ENCODE measurements at places on chromosomes 7 and 10.

DNA sequence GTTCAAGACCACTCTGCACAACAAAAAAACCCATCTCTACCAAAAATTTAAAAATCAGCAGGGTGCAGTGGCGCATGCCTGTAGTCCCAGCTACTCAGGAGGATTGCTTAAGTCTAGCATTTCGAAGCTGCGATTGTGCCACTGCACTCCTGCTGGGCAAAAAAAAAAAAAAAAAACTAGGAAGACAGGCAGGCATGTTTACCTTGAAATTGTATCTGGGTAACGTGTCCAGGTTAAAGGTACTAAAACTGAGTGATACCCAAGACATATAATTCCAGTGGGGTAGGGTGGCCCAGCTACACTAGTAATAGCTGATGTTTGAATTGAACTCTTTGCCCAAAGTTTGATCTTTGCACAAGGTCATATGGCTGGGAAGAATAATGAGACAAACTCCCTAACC lies 16.2 kb downstream of the GHITM start:
- no peak for DNase-seq

DNA sequence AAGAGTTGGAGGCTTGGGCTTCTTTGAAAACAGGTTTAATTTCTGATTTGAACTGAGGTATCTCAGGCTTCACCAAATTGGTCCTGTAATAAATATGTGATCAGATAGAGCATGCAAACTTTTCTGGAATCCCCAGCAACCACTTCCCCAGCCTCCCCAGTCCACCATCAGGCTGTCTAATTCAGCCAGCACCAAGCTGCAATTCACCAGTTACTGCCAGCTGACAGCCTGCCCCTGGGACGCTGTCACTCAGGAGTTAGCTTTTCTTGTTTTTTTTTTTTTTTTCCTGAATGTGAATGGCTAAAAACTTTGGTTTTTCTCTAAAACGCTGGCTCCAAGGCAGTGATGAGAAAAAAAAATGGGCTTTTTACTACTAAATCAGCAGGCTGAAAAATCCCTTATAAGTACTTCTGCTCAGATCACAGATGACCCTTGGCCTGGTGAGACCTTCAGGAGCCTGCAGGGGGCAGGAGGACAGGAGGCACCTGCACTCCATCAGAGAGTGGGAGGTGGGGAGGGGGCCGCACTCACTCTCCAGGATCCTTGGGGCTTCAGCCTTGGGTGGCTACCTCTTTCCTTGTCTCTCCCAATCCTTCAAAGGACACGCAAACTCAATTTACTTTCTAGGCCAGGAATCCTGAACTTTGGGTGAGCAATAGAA lies 349.4 kb downstream of the GATA3 start:
- DNase-seq: peak; percentile 13

GRCh38 chr7:44196450-44196872 lies 4.3 kb upstream of the YKT6 start:
- DNase-seq: peak; percentile 29

GRCh38 chr7:87426160-87426559 lies 49.3 kb downstream of the ABCB4 start:
- DNase-seq: no peak

DNA sequence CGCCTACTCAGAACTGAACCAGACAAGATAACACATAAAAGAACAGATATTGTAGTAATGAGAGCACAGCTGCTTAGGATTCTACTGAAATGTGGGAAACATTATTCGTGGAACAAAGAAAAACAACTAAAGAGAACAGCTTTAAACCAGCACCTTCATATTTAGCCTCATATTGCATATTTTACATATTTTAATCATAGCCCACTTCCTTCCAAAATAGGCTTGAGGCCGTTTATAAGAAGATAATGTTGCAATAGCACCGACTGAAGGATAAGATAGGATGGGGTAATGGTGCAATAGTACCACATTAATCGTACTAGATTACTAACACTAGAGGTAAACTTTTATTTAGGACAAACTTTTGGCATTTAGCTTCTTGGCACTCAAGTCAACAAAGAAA lies 71.3 kb downstream of the KCND2 start:
- no peak for DNase-seq

DNA sequence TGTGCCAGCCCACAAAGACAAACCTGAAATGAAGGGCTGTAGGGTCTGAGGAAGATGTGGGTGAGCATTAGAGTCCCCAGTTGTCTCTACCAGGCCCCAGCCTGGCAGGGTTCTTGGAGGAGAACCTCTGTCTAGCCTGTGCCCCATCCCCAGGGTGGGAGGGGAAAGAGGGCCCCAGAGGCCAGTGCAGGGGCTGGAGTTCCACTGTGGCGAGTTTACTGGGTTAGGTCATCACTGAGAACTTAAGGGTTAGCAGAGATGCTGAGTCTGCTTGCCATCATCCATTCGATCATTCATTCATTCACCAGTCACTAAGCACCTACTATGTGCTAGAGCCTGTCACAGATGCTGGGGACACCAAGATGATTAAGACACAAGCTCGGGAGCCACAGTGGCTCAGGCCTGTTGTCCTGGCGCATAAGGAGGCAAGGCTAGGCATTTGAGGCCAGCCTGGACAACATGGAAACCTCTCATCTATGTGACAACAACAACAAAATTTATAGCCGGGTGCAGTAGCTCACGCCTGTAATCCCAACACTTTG lies 2.6 kb downstream of the ANKRD2 start:
- no peak for DNase-seq

- DNase-seq: no peak
Measured at GRCh38 chr10:1159131-1160061, 103.2 kb downstream of the WDR37 start.

GRCh38 chr7:13286916-13287315 lies 599.5 kb downstream of the ARL4A start:
- DNase-seq: no peak

DNA sequence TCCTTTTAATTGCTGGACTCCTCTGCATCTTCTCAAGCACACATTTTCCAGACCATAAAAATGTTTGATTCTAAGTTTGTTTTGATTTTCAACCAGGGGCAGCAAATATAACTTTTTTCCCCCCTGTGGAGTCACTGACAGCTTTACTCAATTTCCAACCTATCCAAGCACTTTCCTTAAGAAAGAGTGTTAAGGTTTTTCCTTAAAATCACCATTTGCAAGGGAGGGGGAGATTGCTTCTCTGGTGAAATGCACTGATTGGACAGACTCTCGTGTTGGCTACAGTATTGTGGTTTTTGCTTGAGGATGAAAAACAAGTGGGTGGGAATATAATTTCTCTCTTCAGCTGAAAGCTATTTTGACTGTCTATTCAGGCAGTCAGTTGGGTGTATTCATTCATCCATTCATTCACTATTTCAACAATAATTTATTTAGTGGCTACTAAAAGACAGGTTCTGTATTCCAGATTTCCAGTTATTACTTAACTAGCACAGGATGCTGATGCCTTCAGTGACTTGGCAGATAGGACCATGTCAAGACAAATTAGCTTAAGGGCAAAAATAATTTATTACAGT lies 146.3 kb downstream of the BAMBI start:
- DNase-seq: no peak

GRCh38 chr10:96276831-96277230 lies 5.5 kb upstream of the BLNK start:
- DNase-seq: no peak

DNA sequence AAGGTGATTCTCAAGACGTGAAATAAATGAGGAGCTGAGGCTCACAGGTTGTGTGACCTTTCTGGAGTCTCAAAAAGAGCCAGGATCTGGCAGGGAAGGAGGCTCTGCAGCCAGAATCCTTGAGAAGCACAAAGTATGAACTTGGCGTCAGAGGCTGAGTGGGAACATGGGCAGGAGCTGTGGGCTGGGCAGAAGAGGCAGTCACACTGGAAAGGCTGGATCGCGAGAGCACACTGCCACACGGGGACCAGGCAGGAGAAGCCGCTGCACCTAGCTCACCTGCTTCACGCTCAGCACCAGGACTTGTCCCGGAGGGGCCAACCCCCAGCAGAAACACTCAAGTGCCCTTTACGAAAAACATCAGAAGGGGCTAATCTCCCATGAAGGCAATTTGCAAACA lies 535.0 kb downstream of the TNS3 start:
- DNase-seq: no peak

- DNase-seq: no peak
Measured at GRCh38 chr7:9945857-9946256, 1027.8 kb upstream of the PHF14 start.

- DNase-seq: no peak
Measured at GRCh38 chr7:115516341-115516740, 514.2 kb downstream of the TFEC start.
